Epithelial cell of prostate (primary cell): ENCODE measurements at places on chromosomes 1 and 21.

GRCh38 chr1:153375511-153375910 lies at the start of gene S100A12:
TSS of gene S100A12 (minus strand) at chr1:153375621. CDS start at chr1:153374592, 1,029 bp downstream.
- peak; percentile 77 for DNase-seq

DNA sequence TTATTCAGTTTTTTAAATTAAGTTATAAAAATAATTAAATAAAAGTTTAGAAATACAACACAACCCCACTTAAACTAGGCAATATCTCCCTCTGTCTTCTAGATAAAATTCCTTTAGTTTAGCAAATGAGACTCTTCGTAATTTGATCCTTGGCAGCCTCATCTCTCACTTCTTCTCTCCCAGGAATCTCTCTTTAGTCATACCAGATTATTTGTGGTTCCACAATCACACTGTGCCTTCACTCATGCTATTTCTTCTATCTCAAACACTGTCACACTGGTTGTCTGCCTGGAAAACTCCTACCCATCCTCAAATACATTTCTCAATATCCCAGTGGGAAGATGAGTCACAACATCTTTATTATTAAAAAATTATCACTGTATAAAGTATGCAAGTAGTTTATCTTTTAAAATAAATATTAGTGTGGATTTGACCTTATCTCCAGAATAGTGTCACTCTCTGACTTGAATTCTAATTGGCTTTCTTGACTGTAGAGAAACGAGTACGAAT lies 195.5 kb downstream of the KCNH1 start:
- no peak for DNase-seq

GRCh38 chr1:156608981-156609380 lies 7.7 kb upstream of the GPATCH4 start:
- no peak for DNase-seq

- DNase-seq = no peak
Observed at GRCh38 chr21:42676808-42677207, 23.4 kb downstream of the PDE9A start.

DNA sequence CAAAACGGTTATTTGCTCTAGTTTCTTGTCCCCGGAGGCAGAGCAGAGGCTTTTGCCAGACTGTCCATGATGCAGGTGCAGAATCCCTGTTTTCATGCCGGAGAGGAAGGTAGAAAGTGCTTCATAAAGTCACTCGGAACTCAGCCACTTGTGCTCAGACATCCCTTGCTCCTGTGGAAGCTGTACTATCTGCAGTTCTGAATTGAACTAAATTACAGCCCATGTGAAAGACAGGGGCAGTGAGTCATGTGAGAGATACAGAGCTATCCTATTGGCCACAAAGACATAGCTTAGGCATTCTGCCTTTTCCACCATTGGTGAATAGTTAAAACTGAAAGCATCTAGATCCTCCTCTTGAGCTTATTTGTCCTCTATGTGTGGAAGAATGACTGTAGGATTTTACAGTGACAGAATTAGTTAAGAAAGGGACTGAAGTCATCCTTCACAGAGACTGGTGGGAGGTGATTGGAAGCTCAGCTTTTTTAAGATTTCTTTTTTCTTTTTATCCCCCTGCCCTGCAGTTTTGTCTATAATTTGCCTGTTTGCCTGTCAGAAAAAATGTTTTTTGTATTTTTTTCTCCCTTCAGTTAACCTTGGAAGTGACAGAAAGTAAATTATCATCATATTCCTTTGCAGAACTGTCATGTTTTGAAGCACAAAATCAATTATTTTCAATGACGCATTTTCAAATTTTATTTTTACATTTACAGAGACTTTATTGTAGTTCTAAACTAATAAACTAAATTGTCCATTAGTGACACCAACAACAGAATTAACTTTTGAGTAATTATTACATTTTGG lies 298.6 kb downstream of the PTPRC start:
- DNase-seq = peak; percentile 68

- no peak for DNase-seq
Observed at GRCh38 chr1:216723274-216723780, at the start of gene ESRRG. TSS of gene ESRRG (minus strand) at chr1:216723429. CDS start at chr1:216723299, 130 bp downstream.

DNA sequence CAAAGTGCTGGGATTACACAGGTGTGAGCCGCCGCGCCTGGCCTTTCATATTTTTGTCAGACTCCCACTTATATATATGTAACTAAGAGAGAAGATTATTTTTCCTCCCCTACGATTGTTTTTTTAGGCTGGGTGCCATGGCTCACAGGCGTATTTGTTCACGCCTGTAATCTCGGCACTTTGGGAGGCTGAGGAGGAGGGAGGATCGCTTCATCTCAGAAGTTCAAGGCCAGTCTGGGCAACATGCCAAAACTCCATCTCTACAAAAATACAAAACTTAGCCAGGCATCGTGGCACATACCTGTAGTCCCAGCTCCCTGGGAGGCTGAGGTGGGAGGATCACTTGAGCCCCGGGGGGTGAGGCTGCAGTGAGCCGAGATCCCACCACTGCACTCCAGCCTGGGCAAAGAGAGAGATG lies 23.9 kb upstream of the ITLN2 start:
- DNase-seq = no peak

DNA sequence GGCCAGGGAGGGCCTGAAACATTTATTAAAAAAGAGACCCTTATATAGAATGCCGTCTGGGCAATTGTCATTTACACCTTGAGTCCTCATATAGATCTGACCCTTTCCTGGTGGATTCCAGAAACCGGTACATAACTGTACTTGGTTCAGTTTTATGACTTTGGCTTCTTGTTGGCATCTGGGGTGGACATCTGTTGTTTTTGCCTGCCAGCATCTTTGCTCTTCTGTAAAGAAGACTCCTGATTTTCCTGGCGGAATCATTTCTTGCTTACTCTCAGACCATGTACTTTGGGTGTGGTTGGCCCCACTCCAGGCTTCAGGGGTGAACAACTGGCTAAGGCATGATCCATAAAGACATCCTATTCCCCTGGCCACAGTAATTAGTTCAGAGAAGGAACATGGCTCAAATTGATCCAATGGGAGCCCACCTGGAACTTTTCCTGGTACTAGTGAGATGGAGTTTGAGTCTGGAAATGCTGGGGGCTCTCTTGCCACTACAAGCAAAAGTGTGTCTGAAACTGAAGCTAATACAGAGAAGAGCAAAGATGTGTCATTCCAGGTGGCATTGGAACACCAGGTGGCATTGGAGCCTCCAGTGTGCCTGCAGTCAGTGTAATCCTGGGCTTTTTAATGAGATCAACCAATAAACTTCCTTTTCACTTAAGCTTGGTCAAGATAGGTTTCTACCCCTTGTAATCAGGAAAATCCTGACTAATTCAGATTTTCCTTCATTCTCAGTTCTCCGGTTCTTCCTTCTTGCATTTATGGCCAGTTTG lies 332.5 kb upstream of the CAMK1G start:
- DNase-seq = no peak

GRCh38 chr1:24805534-24806301 lies 60.5 kb downstream of the CLIC4 start:
- DNase-seq = peak; percentile 31

DNA sequence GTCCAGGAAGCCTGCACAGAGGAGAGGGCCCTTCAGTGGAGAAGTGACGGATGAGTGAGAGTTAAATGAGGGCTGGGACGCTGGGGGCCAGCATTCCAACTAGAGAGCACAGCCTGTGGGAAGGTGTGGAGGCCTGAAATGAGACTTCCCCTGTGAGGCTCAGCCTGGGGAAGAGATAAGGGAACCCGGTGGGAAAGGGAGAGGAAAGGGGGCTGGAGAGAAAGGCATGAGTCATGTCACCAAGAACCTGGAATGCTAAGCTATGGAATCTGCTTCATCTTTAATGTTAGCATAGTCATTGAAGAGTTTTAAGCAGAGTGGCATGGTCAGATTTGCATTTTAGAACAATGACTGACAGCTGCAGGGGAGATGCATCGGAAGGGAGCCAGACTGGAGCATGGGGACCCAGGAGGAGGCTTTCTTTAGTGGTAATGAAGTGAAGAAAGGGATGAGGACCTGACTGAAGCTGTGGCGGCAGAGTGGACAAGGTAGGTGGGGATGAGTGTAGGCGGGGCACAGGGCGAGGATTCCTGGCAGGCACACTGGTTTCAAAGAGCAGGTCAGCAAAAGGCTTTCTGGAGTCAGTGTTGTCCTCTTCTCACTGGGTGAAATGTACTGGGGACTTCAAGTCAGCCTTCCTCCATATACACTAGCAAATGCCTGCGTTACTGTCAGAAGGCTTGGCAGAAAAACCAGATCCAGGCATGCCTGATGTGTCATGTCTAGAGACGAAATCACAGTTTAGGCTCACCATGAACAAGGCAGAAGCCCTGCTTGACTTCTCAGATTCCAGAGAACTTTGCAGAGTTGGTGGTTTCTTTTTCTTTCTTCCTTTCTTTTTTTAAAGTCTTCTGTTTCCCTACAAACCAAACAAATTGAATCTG lies 8.0 kb downstream of the RGL1 start:
- DNase-seq = no peak

GRCh38 chr1:87179851-87180519 lies 148.7 kb upstream of the LMO4 start:
- DNase-seq = no peak

DNA sequence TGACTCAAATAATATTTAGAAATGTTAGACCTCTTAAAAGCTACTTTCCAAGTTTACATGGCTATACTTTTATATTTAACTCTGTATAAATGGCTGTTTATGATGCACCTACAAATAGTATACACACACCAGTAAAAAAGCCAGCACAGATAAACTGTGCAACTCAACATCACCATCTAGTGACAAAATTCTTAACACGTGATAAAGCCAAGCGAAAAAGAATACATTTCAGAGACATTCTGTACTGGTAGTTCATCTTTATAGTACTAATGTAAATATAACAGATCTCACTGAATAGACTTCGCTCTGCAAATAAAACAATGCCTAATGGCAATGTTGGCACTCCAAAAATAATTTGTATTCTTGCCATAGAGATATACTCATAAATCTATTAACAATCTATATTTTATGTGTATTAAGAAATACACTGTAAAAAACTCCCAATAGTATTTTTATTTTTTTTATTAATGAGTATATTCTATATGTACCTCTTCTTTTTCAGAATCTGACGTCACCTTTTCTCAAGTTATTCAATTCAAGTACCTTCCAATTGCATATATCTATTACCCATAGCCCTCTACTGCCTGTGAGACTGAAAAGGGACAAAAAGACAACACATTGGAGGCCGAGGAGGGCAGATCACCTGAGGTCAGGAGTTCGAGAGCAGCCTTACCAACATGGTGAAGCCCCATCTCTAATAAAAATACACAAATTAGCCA lies 100.2 kb downstream of the DPYD start:
- DNase-seq = no peak

- no peak for DNase-seq
Observed at GRCh38 chr1:41315146-41315822, 46.0 kb upstream of the FOXO6 start.

DNA sequence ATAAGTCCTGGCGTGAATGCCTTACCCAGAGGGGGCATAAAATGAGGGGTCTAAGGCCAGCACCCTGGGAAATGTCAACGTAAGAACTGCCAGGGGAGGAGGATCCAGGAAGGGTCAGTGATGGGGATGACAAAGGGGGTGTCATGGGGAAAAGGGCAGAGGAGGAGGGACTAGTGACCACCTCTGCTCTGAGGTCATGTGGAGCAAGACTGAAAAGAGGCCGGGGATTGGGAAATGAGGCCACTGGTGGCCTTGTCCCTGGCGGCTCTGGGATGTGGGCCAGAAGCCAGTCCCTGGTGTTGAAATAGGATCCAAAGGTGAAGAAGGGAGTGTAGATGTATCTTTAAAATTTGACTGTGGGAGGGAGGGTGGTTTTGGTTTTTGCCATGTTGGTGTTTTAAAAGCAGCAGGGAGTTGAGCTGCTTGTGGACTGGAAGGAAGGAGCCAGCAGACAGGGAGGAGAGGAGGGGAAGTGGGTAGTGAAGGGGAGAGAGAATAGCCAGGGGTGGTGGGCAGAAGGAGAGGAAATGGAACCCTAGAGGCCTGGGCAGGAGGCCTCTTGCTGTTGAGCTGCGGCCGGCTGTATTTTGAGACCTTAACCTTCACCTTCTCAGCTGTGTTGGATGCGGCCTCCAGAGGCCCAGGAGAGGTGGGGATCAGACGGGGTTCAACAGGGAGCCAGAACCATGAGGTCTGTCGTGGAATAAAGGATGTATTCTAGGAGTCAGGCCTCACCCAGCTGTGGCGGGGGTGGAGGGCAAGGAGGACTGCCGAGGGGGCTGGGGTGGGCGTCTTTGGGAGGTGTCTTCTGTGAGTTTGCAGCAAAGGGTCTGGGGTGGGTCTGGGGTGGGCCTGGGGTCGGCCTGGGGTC lies 92.5 kb downstream of the DHRS3 start:
- no peak for DNase-seq

DNA sequence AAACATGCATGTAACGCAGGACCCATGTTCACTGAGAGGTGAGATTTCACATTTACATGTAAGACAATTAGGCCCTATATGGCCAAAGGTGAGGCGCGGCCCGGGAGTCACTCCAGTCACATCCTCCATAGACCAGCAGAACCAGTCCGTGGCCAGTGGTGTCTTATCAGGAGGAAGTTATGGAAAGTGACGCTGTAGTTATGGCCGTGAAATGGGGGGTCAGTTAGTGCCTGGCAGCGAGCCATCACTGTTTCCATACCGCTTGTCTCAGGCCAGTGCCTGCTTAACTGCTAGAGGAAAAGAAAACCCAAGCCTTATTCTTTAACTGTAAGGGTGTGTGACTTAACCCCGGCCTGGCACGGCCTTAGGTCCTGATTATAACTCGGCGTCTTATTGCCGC lies 6.1 kb downstream of the C1orf159 start:
- no peak for DNase-seq

- no peak for DNase-seq
Observed at GRCh38 chr1:90200646-90201205, 205.8 kb downstream of the ZNF326 start.

DNA sequence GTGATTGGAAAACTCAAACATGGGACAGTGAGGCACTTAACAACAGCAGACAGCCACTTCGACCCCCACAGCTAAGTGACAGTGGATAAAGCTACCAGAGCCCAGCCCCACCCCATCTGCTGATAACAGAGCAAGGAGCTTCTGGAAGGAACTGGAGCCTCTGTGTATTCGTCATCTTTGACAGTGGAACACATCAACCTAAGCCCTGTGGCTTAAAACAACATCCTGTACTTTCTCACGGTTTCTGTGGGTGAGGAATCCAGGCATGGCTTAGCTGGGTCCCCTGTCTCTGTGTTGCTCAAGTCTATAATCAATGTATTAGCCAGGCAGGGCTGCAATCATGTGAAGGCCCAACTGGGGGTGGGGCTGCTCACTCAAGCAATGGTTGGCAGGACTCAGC lies 18.4 kb upstream of the SIPA1L2 start:
- DNase-seq = no peak

GRCh38 chr21:25094695-25095094 lies 512.6 kb downstream of the MRPL39 start:
- no peak for DNase-seq

- DNase-seq = peak; percentile 66
Observed at GRCh38 chr1:217482356-217483102, 148.4 kb downstream of the GPATCH2 start.

DNA sequence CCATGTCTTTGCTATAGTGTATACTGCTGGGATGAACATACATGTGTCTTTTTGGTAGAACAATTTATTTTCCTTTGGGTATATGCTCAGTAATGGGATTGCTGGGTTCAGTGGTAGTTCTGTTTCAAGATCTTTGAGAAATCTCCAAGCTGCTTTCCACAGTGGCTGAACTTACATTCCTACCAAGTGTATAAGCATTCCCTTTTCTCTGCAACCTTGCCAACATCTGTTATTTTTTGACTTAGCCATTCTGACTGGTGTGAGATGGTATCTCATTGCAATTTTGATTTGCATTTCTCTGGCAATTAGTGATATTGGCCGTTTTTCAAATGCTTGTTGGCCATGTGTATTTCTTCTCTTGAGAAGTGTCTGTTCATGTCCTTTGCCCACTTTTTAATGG lies 37.5 kb upstream of the ANGPTL1 start:
- DNase-seq = no peak

- DNase-seq = no peak
Observed at GRCh38 chr1:222084996-222085395, 343.1 kb upstream of the DUSP10 start.
